ENCODE measurements at places on chromosomes 7 and 10.
A peak's percentile ranks its signal among the peaks of the same experiment; 100 is the strongest.

- peak overlapping the region; percentile 69 for H3K4me3 ChIP-seq
- H3K4me1 ChIP-seq = peaks cover 20% of the 10 kb centered on the region
- H3K27ac ChIP-seq = peak overlapping the region; percentile 87
- peaks cover 3% of the 10 kb centered on the region for H3K36me3 ChIP-seq
- no peaks in the 10 kb centered on the region for H3K27me3 ChIP-seq
- no peak for DNase-seq
These were observed 19.9 kb upstream of the ZMIZ1 start for GRCh38 chr10:79048639-79049550.

DNA sequence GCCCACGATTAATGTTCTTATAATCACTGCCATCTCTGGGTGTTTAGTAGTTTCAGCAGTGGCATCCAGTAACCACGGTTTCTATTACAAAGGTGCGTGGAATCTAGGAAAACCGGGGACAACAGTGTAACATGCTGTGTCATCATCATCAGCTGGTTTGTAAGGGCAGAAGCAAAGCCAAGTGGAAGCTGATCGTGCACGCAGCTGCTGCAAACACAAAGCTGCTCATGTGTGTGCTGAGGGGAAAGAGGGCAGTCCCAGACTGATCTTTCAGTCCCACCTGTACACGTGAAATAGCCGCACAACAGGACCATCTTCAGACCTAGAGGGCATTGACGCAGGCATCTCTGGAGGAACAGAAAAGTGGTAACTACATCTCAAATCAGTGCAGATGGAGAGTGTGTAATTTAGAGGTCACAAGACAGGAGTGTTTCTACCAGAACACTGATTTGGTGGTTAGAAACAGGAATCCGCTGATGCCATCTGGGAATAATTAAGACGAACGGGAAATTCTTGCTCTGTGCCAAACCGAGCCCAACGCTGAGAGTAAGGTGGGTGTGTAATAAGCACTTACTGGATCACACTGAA lies 13.4 kb downstream of the ANKRD16 start:
- H3K27me3 ChIP-seq = no peaks in the 10 kb centered on the region
- H3K4me3 ChIP-seq = no peak overlapping the region
- peaks cover 6% of the 10 kb centered on the region for H3K4me1 ChIP-seq
- H3K27ac ChIP-seq = no peak overlapping the region
- DNase-seq = no peak
- peaks cover 18% of the 10 kb centered on the region for H3K36me3 ChIP-seq

- no peaks in the 10 kb centered on the region for H3K36me3 ChIP-seq
- H3K4me1 ChIP-seq = no peaks in the 10 kb centered on the region
- no peak overlapping the region for H3K4me3 ChIP-seq
- H3K27ac ChIP-seq = no peak overlapping the region
These were observed 688.1 kb downstream of the SUGCT start for GRCh38 chr7:40822861-40823260.

GRCh38 chr10:19913987-19914386 lies 97.8 kb downstream of the PLXDC2 start:
- H3K4me3 ChIP-seq = no peak overlapping the region
- H3K27me3 ChIP-seq = no peaks in the 10 kb centered on the region
- H3K36me3 ChIP-seq = no peaks in the 10 kb centered on the region
- no peaks in the 10 kb centered on the region for H3K4me1 ChIP-seq
- H3K27ac ChIP-seq = no peak overlapping the region
- DNase-seq = no peak

GRCh38 chr10:52539463-52539862 lies 225.4 kb downstream of the DKK1 start:
- H3K4me1 ChIP-seq = no peaks in the 10 kb centered on the region
- DNase-seq = no peak
- H3K27ac ChIP-seq = no peak overlapping the region

DNA sequence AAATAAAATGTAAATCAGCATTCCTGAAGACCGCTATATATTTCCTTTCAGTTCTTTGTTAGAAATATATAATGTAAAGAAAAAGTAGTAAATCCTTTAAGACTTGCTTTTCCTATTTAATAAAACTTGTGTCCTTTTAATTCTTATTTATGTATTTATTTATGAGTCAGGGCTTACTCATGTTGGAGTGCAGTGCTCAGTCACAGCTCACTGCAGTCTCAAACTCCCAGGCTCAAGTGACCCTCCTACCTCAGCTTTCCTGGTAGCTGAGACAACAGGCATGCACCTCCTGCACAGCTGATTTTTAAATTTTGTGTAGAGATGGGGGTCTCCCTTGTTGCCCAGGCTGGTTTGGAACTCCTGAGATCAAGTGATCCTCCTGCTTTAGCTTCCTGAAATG lies 724.5 kb downstream of the ANKRD7 start:
- H3K27me3 ChIP-seq = no peaks in the 10 kb centered on the region
- H3K27ac ChIP-seq = no peak overlapping the region
- no peaks in the 10 kb centered on the region for H3K4me1 ChIP-seq
- no peak overlapping the region for H3K4me3 ChIP-seq
- H3K36me3 ChIP-seq = no peaks in the 10 kb centered on the region
- no peak for DNase-seq

DNA sequence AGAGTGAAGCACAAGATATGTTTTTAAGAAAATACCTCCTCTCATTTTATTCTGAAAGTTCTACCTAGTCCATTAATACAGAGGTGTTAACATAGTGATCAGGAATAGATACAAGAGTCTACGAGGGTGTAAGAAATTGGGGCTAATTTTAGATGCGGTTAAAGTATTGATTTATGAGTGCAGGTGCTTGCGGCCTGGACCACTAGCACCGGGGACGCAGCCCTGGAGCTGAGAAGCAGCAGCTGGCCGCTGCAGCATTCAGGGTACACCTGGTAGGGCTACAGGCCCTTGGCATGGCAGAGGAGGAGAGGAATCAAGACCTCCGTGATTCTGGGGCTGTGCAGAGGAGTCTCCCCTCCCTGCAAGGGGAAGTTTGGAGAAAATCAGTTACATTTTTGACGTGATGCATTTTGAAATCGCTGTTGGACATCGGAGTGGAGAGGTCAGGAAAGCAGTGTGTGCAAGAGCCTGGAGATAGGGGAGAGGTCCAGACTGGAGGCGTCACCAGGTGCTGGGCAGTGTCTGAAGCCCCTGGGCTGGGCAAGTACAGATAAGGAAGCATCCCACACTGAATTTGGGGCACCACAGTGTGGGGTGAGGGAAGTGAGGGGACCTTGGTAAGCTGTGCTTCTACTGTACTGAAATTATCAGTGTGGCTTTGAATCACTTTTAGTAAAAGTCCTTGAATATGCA lies 112.3 kb downstream of the VWC2 start:
- DNase-seq = no peak
- peaks cover 8% of the 10 kb centered on the region for H3K27me3 ChIP-seq
- H3K4me1 ChIP-seq = no peaks in the 10 kb centered on the region
- H3K36me3 ChIP-seq = peaks cover 1% of the 10 kb centered on the region
- H3K27ac ChIP-seq = no peak overlapping the region

DNA sequence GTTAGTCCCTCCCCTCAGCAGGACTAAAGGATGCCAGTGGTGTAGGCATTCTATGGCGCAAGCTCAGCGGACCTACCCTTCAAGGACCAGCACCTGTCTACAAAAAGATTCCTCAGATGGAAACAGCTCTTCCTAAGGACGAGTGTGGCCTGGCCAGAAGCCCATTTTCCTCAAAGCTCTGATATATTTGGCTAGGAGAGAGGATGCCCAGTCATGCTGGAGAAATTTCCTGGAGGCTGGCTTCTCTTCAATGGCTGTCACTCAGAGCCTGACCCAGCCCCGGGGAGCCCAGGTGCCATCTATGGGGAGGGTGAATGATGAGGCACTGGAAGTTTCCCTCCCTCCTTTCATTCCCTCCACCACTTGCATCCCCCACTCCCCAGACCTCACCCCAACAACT lies 111.5 kb downstream of the PLXNA4 start:
- no peak for DNase-seq
- H3K27ac ChIP-seq = no peak overlapping the region
- peaks cover 18% of the 10 kb centered on the region for H3K27me3 ChIP-seq
- no peak overlapping the region for H3K4me3 ChIP-seq
- peaks cover 21% of the 10 kb centered on the region for H3K4me1 ChIP-seq

- no peak overlapping the region for H3K27ac ChIP-seq
- no peak overlapping the region for H3K4me3 ChIP-seq
- peaks cover 1% of the 10 kb centered on the region for H3K36me3 ChIP-seq
- DNase-seq = no peak
These were observed 37.2 kb upstream of the OPTN start for GRCh38 chr10:13062803-13063202.

- H3K27ac ChIP-seq = no peak overlapping the region
- H3K4me3 ChIP-seq = no peak overlapping the region
- H3K27me3 ChIP-seq = peaks cover 27% of the 10 kb centered on the region
- peaks cover 5% of the 10 kb centered on the region for H3K4me1 ChIP-seq
- H3K36me3 ChIP-seq = no peaks in the 10 kb centered on the region
These were observed 93.8 kb downstream of the C1GALT1 start for GRCh38 chr7:7276161-7276560.

DNA sequence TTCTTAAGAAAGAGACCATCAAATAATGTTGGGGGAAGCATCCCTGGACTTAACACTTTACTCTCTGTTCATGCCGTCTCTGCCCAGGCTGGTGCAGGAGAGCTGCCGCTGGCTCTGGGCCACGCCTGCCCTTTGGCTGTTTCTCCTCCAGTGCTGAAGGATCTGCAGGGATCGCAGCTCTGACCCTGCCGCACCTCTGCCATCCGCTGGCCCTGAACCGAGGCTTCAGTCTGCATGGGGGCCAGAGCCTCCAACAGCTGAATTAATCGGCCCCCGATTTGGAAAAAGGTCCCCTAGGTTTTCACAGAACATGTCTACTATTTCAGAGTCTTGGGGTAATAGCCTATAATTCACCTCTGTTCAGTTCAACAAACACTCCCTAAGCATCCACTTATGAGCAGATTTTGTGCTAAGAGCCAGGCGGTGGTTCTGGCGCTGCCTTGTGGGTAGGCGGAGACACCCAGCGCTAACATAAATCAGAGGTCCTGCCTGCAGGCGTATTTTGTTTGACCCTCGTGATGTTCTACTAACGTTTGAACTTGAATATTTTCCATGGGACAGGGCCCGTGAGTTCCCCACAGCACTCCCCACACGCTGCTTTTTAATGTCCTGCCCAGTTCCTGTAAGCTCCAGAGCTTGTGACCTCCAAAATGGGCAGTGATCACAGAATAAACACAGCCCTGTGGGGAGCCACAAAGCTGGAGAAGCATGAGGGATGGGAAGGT lies 99.0 kb downstream of the DYNC2I1 start:
- peaks cover 13% of the 10 kb centered on the region for H3K4me1 ChIP-seq
- DNase-seq = no peak
- H3K27me3 ChIP-seq = peaks cover 14% of the 10 kb centered on the region
- H3K27ac ChIP-seq = no peak overlapping the region
- peaks cover 1% of the 10 kb centered on the region for H3K36me3 ChIP-seq

GRCh38 chr7:35251606-35252310 lies 2.1 kb downstream of the TBX20 start:
- no peak overlapping the region for H3K27ac ChIP-seq
- no peak for DNase-seq
- H3K27me3 ChIP-seq = peaks cover 89% of the 10 kb centered on the region
- H3K4me1 ChIP-seq = no peaks in the 10 kb centered on the region
- H3K36me3 ChIP-seq = peaks cover 7% of the 10 kb centered on the region

- no peak overlapping the region for H3K4me3 ChIP-seq
- no peak for DNase-seq
- no peak overlapping the region for H3K27ac ChIP-seq
- no peaks in the 10 kb centered on the region for H3K4me1 ChIP-seq
- no peaks in the 10 kb centered on the region for H3K27me3 ChIP-seq
These were observed 93.1 kb upstream of the PDE1C start for GRCh38 chr7:32163141-32163806.

- no peak for DNase-seq
- no peak overlapping the region for H3K4me3 ChIP-seq
- H3K36me3 ChIP-seq = peaks cover 2% of the 10 kb centered on the region
These were observed 851.9 kb upstream of the GHITM start for GRCh38 chr10:83287374-83287773.

DNA sequence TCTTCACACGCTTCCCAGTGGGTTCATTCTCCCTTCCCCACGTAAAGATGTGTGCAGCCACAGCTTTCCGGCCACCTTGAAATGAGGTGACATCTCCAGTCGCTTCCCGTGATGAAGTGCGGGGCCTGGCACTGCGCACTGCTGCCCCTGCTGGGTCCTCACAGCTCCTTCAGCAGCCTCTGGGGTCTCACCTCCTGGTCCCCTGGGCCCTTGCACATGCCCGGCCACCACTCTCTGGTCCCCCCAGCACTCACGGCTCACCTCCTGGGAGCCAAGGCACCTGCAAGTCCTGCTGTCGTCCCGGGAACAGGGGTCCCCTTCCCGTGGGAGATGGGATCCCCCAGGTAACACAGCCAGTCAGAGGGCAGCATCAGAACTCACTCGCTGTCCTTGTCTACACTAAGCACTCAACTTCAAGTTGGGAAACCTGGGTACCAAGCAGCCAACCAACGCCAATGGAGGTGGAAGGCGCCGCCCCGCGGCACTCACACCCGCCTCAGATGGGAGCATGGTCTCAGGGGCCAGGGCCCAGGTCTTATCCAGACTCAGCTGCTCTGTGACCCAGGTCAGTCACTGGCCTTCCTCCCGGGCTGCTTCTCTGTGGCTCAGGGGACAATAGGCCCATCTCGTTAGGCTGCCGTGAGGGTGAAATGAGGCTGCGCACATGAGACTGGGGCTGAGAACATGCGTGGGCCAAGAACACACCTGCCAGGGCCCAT lies 176.2 kb downstream of the PTPRN2 start:
- H3K27me3 ChIP-seq = peaks cover 25% of the 10 kb centered on the region
- peaks cover 2% of the 10 kb centered on the region for H3K36me3 ChIP-seq
- DNase-seq = no peak
- no peaks in the 10 kb centered on the region for H3K4me1 ChIP-seq
- no peak overlapping the region for H3K4me3 ChIP-seq

DNA sequence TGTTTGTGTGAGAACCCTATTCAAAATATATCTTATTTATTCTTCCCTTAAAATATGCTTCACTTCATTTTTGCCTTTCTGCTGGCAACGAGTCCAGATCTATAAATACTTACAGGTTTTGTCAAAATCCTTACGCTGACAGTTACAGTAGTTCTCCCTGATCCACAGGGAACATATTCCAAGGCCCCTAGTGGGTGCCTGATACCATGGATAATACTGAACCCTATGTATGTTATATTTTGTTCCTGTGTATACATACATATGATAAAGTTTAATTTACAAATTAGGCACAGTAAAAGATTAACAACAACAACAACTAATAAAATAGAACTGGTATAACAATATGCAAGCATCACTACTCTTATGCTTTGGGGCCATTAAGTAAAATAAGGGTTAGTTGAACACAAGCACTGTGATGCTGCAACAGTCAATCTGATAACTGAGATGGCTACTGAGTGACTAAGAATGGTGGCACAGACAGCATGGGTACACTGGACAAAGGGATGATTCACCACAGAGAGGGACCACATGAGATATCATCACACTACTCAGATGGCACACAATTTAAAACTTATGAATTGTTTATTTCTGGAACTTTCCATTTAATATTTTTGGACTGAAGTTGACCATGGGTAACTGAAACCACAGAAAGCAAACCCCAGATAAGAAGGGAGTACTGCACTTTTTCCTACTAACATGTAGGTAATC lies 29.4 kb upstream of the PCGF5 start:
- peak overlapping the region; percentile 27 for H3K27ac ChIP-seq
- no peaks in the 10 kb centered on the region for H3K36me3 ChIP-seq
- H3K4me1 ChIP-seq = peaks cover 55% of the 10 kb centered on the region
- no peak overlapping the region for H3K4me3 ChIP-seq
- H3K27me3 ChIP-seq = no peaks in the 10 kb centered on the region
- no peak for DNase-seq

GRCh38 chr7:90595801-90596670 lies at the start of gene CDK14:
Gene CDK14 (plus strand): TSS chr7:90596321. CDS start chr7:90596628, 307 bp downstream.
- H3K4me3 ChIP-seq = peak within 1 kb of the TSS; percentile 67
- H3K36me3 ChIP-seq = no peaks in the 10 kb centered on the region
- H3K4me1 ChIP-seq = peaks cover 11% of the 10 kb centered on the region
- DNase-seq = no peak
- peaks cover 48% of the 10 kb centered on the region for H3K27me3 ChIP-seq

GRCh38 chr7:65371468-65371867 lies 2.2 kb upstream of the ZNF92 start:
- H3K4me1 ChIP-seq = peaks cover 20% of the 10 kb centered on the region
- no peak overlapping the region for H3K27ac ChIP-seq
- DNase-seq = no peak
- H3K4me3 ChIP-seq = no peak overlapping the region

Data from central memory CD8-positive, alpha-beta T cell (primary cell).